ENCODE measurements at places on chromosomes 5 and 9. TPM values are rescaled to one million over a fixed set of nuclear protein-coding genes. Genes with fewer than 3 reads are reported as not detected.

Gene ADAMTS13
- total RNA-seq, result 1.7 TPM

Gene SEC16A
- total RNA-seq, result 20.2 TPM

DNA sequence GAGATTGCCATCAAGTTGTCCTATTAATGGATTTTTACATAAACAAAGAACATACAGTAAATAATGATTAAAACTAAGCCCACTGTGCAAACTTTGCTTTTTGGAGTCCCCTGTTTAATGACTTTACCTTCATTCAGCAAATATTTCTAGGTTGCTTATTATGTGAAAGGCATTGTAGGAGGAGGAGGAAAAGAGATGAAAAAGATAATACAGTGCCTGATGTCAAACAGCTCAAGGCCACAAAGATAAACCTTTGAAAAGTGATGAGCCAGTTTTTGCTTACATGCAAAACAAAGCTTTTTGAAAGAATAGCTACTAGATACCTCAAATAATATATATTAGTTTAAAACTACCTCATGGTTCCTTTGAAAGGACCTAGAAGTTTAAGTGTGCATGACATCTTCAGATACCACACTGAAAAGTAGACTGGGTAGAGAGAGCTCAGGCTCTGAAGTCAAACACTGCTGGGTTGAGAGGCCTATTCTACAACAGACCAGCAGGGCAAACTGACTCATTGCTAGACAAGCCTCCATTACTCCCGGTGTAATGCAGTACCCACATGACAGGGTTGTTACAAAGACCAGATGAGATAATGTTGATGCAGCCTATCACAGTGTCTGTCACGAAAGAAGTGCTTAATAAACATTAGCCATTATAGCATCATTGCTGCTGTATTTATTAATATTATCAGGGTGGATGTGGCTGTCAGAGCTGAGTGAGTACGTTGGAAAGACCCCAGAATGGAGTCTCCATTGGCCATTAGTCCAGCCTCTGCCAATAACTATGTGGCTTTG, 11.8 kb downstream of the DEPDC1B start:
- peak; percentile 85 for DNase-seq

DNA sequence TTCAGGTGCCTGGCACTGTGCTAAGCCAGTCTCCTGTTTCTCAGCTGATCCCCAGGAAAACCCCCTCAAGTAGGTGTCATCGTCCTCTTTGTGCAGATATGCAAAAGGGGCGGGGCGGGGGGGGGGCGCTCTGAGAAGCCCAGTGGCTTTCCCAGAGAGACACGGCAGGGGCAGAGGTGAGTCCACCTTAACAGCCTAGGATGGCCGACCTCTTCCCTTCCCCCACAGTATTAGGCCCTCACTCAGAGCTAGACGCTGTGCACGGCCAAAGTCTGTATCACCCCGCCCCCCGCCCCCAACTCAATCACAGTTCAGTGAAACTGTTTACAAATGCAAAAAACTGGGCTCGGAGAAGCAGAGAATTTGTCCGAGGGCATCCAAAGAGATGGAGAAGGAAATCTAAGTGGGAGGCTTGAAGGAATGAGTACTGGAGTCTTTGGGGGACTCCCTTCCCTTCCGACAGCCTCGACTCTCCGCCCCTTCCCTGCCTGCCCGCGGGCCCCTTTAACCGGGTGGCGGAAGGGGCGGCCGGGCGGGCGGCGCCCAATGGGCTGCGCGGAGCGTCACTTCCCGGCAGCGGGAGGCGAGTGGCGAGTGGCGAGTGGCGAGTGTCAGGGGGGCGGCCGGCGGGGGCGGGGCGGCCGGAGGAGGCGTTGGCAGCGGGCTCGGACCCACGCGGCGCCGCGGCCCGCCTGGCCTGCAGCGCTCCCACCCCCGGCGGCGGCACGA, at the start of gene ERGIC1:
TSS of gene ERGIC1 (plus strand) at position 566 of the 729 bp plus-strand sequence. CDS start at position 729, 163 bp downstream.
- peak; percentile 79 for DNase-seq

DNA sequence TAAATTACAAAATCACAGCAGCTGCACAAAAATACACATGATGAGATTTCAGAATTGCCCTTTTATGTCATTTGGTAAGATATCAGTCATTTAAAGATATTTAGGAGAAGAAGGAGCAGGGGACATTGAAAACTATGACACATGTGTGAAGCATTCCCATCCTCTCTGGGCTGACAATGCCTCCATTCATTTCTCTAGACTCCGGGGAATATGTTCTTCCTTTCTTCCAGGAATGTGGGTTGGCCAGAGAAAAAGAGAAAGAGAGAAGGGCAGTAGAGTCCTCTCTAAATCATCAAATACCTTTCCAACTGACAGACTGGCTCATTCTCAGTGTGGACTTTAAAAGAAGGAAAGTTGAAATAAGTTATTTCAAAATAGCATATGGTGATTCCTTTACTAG, 205.6 kb upstream of the ADAMTSL1 start:
- peak; percentile 88 for DNase-seq

- DNase-seq, result no peak
These were observed 57.1 kb downstream of the SLIT3 start for GRCh38 chr5:169243651-169244422.

Gene PCDHGA3
- total RNA-seq, result 0.32 TPM

GRCh38 chr9:880725-881124, 39.2 kb downstream of the DMRT1 start:
- DNase-seq, result no peak

DNA sequence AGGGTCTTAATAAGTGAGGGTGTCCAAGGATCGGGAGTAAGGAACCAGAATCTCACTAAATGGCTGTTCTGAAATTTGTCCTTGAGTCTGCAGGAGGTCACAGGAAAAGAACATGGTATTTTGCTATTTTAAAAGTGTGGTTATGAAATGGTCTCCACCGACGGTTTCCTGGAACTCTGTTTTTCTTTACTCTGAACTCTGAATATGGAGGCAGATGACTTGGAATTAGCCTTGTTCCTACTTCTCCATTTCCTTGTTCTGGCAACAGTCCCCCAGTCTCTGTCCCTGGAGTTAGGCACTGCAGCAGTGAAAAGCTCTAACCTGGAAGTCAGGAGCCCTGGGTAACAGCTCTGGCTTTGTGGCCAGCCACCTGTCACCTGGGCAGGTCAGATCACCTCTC, 46.6 kb upstream of the C5orf58 start:
- DNase-seq, result no peak

DNA sequence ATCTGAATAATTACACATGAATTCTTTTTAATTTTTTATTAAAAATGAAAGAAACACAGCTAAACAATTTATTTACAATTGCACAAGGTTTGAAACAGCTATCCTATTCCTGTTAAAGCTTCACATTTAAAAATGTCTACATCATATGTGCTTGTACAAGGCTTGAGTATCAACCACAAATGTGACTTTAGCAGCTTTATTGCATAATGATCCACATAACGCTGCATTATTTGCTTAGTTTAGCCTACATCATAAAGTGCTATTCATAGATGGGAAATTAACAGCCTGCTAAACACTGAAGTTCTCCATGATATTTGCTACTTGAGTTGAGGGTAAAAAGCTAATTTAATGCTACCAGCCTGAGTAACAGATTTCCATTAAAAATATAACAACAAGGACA, 45.0 kb downstream of the TRIM36 start:
- DNase-seq, result no peak

Gene F12
- total RNA-seq, result 6.0 TPM

DNA sequence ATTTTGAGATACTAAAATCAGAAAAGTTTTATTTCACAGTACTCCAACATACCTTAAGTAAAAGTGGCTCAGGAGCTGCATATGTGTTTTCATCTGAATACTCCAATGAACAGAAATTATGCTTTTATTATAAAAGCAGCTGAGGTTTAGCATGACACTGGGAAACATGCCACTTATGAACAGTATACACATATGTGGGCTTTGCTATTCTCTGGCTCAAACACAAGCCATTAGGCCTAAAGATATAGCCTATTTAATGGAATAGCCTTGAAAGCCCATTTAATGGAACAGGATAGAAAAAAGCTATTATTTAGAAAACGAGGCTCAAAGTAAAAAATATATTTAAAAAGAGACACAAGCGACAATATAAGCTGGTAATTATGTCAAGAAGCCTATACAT, 74.1 kb downstream of the SLC38A9 start:
- no peak for DNase-seq

DNA sequence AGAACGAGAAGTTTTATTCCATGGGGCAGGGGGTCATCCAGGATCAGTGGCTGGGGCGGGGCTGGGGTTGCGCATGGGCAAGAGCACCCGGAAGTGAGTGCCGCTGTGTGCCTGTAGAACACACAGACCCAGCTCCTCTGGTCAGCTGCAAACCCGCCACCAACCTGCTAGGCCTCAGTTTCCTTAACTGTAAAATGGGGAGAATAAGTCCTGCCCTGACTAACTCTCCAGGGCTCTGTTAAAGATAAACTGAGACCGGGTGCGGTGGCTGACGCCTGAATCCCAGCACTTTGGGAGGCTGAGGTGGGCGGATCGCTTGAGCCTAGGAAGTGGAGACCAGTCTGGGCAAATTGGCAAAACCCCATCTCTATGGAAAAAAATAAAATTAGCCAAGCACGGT, 152.2 kb downstream of the GABBR2 start:
- no peak for DNase-seq

Gene CLIC3
- not detected for total RNA-seq

Gene PCDHB4
- 0.43 TPM for total RNA-seq

Gene DNM1
- total RNA-seq, result 0.48 TPM

GRCh38 chr9:107261106-107261505, 22.0 kb upstream of the RAD23B start:
- DNase-seq, result no peak

Gene SLC25A48
- total RNA-seq, result not detected

Gene TAS2R1
- not detected for total RNA-seq

DNA sequence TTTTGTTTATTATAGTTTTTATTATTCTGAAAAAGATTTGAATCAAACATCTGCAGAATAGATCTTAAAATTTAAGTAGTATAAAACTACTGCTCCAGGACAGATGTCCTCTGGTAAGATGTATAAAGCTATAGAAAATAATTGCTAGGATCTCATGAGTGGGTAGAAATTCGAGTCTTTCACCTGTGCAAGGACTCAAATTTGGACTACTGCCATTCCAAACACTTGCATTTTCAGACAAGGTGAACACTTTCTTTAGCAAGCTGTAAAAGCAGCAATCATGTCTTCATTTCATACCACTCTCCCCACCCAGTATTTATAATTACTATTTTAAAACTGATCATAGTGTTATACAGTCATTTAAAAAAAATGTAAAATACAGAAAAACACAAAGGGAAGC, 20.7 kb downstream of the SKP2 start:
- no peak for DNase-seq

- DNase-seq, result no peak
These were observed 618.7 kb upstream of the CDH6 start for GRCh38 chr5:30574761-30575160.

DNA sequence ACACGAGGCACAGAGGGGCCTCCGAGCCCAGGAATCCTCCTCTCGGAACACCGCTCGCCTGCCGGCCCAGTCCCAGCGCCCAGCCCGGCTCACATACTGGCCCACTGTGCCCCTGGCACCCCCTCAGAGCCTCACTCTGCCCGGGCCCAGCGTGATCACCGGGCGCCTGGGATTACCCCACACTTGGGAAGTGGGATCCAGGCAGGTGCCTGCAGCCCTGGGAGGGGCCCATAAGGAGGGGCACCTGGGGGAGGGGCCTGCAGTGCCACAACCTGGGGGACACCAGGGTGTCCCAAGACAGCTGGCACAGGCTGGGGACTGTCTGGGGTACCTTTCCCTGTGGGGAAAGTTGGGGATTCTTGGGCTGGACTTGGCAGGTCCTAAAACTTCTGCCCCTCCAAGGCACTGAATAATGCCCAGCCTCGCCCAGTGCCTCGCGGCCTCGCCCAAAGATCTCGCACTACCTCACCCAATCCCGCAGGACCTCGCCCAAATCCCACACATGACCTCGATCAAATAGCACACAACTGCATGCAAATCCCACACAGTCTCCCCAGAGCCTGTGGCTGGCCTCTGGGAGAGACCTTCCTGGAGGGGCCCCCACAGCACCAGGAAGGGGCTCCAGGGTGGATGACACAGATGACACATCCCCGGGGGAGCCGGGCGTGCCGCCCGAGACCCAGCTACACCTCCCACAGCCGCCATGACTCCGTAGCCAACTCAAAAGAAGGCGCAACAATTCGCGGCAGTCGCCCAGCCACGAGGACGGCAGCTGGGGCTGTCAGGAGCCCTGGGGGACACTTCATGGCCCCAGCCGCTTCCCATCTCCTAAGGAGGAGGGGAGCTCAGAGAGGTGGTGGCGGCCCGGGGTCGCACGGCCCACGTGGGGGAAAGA, 13.7 kb downstream of the NOTCH1 start:
- DNase-seq, result no peak

Gene KCTD16
- 0.03 TPM for total RNA-seq

DNA sequence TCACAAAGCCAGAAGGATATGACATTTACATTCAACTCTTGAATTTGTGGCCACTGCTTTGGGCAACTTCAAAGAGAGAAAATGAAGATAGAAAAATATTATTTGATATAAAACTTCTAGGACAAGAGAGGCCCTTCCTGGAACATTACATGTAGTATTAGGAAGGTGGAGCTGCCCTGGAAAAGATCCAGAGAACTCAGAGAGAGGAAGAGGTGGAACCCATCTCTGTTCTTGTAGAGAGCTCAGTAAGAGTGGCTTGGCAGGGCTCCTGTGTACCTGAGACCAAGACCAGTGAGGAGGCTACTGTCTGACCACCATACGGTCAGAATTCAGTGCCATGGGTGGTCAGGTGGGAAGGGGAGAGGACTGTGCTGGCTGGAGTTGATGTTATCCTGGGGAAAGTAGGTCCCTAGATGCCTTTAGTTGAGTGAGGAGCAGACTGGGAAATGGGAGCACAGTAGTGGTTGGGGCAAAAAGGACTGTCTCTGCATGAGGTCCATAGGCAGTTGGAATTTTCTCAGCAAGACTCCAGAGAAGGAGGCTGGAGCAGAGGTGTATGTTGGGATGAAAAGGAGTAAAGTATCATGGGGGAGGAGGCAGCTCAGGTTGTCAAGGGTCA, 7.6 kb downstream of the TGFBI start:
- no peak for DNase-seq

- no peak for DNase-seq
These were observed 55.2 kb downstream of the PLK2 start for GRCh38 chr5:58404734-58405133.

Gene QSOX2
- 16.5 TPM for total RNA-seq

GRCh38 chr5:173413471-173413982, 85.3 kb upstream of the STC2 start:
- no peak for DNase-seq

- no peak for DNase-seq
These were observed 16.1 kb upstream of the RAB14 start for GRCh38 chr9:121217609-121218292.

GRCh38 chr5:32713770-32714381, 2.8 kb downstream of the NPR3 start:
- no peak for DNase-seq

Gene ECM2
- total RNA-seq, result not detected

Gene MYOZ3
- total RNA-seq, result not detected

GRCh38 chr5:151775025-151775606, 3.4 kb downstream of the G3BP1 start:
- DNase-seq, result no peak

- peak; percentile 54 for DNase-seq
These were observed 21.0 kb upstream of the HEMGN start for GRCh38 chr9:97958812-97959511.

Gene TRAF1
- 0.32 TPM for total RNA-seq

- no peak for DNase-seq
These were observed 12.0 kb downstream of the PDGFRB start for GRCh38 chr5:150143350-150144245.
